ENCODE measurements at places on chromosomes 1 and 21.

DNA sequence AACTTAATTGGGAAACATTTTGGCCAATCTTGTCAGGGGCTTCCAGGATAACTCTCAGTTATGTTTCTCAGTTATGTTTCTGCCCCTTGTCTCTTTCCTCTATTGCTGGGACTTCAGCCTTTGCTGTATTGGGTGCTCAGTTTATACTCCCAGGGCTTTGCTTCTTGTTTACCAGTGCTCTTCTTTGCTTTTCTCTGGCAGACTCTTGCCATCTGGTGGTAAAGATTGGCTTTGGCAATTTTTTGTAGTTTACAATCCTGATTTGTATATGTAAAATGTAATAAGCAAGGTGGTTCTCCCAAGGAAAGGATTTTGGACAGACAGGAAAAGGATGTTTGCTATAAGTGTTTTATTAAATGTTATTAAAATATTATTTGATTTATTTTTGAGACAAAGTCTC lies 37.9 kb downstream of the FABP3 start:
- DNase-seq, result peak; percentile 45

DNA sequence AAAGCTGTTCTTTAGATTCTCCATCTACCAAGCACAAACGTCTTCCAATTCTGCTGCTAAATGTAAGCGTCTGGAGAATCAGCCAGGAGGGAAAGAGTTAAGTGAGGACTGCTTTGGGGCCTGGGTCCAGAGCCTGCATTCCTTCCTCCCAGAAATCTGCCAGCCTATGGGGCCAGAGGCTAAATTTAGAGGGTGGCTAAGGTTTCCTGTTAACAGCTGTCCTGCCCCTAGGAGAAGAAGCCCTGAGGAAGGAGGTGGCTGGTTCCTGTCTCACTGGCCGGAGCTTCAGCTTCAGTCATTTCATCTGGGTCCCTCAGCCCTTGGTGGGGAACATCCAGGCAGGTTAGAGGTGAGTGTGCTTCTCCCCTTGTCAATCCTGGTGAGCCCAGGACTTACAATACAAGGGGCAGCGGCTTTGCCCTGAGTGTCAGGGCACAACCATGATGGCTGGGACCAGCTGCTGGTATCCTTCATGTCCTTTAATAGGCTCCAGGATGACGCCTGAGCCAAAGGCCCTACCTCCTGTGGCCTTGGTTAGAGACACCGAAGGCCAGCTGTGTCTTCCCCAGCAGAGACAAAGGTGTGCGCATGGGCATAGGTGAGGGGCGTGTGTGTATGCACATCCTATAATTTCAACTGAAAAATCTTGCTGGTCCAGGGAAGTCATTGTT lies at the start of gene STYXL2:
Gene STYXL2, plus strand, starts transcription at position 230 of the 671 bp plus-strand sequence. CDS start 775 bp downstream, outside the sequence.
- DNase-seq, result no peak

DNA sequence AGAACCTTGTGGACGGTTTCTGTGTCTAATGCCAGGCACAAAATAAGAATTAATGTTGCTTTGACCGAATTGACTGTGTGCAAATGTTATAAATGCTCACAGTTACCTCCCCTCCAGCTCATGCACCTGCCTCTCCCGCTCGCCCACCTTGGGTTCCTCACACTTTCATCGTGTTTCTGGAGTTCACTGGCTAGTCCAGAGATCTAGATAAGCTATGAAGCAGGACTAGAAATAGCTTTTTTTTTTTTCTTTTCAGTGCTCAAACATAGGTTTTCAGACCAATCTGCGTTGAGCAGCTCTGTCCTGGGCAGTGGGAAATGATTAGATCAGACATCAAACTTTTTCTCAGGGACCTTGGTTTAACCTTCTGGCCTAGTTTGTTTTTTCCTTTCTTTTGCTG lies 11.1 kb downstream of the TENT5C start:
- DNase-seq, result no peak

- DNase-seq, result no peak
These were observed 889.0 kb upstream of the ADGRL4 start for GRCh38 chr1:79895573-79895972.

DNA sequence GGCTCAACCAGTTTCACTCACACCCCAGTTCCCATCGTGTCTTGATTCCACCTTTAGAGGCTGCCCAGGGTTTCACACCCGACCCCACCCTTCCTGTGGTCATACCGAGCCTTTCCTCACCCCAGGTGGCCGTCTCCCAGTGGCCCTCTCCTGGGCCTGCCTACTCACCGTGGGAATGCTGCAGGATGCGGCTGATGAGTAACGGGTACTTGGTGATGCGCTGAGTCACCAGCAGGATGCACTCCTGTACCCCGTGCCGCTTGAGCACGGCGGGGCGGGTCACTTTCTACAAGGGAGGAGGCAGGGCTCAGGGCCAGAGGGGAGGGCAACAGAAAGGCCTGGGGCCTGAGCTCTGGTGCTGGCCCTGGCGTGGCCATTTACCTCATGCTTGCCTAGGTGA lies 16.4 kb downstream of the ARHGEF2 start:
- DNase-seq, result no peak

- no peak for DNase-seq
These were observed 182.1 kb upstream of the DAB1 start for GRCh38 chr1:57605933-57606332.

GRCh38 chr1:243723458-243724043 lies 126.5 kb downstream of the AKT3 start:
- DNase-seq, result no peak

DNA sequence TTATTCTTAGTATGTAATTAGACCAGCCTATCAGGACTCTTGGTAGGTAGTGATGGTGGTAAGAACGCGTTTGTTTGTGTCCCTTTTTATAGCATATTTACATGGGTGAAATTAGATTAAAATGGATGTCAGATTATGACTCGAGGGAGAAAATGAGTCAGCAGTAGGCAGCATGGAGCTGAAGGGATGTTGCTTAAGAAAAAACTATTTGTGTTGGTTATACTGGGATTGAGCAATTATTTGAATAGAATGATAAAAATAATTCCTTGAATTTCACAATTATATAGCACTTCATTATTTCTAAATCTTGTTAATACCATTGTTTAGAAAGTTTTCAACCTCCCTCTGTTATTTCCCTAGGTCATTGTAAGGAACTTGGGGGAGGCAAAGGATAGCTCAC lies 348.8 kb downstream of the RYR2 start:
- no peak for DNase-seq

DNA sequence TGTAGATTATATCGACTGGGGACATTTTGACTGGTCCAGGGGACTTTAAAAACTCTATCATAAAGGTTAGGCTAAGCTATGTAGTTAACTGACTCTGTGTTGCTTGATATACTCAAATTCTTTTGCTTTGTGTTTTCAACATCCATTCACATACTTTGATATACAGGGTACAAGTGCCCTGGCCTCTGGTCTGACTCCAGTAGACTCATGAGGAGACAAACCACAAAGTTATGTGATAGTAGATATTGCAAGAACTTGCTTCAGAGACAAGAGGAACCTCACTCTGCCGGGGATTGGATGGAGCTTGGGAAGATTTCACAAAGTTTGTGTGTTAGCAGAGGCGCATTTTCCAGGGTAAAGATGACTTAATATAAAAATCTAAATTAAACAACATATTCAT lies 1.3 kb downstream of the GORAB start:
- no peak for DNase-seq

GRCh38 chr21:9735421-9735961 lies 785.9 kb upstream of the TPTE start:
- DNase-seq, result no peak

GRCh38 chr1:217889401-217889800 lies 258.3 kb downstream of the SPATA17 start:
- no peak for DNase-seq

DNA sequence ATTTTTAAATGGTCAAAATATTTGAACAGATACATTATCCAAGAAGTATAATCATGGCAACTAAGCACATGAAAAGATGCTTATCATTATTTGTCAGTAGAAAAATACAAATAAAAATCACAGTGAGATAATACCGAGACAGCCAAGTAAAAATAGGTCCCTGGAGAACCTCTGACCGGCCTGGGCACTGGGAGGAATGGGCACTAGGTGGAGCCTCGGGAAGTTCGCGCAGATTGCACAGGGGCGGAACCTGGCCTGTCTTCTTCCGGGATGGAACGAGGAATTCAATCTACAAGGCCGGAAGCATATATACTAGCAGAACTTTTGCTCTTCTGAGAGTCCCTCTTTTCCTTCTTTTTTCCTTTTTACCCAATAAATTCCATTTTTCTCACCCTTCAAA lies 148.5 kb upstream of the CHRM3 start:
- no peak for DNase-seq

GRCh38 chr1:162847839-162848453 lies 13.0 kb downstream of the CCDC190 start:
- peak; percentile 55 for DNase-seq

DNA sequence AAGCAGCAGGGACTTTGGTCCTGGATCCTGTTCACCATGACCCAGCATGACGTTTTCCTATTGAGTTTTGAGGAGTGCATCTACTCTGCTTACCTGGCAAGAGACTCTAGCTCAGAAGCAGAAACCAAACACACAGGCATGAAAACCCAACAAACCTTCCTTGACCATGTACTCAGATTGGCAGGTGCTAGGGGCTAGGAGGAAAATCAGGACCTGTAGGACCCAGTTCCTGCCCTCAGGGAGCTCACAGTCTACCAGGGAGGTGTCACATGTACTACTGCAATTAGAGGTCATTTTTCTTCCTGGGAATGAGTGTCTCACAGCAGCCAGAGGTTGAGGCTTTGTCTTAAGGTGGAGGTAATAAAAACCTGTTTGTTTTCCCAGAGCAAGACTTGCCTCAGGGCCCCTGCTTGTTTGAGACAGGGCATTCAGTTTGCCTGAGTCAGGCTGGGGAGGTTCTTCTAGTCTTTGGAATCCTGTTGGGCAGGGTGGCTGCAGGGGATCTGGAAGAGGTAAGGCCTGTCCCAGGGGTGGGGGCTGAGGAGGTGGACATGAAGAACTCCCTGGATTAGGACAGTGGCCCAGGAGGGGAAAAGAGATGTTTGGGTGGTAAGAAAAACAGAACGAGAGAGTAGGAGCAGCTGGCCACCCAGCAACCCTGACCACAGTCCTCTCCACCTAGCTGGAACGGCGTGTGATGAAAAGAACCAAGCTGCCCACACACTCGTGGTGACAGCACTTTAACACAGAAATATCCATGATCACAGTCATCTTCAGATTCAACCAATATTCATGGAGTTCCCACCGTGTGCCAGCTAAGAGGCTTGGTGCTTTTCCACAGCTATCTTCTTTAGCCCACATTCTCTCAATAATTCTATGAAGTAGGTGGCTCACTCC lies 30.8 kb downstream of the IER5 start:
- DNase-seq, result no peak

- DNase-seq, result no peak
These were observed 53.0 kb upstream of the CPLANE2 start for GRCh38 chr1:16289959-16290358.

GRCh38 chr21:27526451-27526850 lies 559.6 kb upstream of the ADAMTS5 start:
- DNase-seq, result no peak

GRCh38 chr1:44239961-44240371 lies 26.7 kb downstream of the DMAP1 start:
- DNase-seq, result no peak

DNA sequence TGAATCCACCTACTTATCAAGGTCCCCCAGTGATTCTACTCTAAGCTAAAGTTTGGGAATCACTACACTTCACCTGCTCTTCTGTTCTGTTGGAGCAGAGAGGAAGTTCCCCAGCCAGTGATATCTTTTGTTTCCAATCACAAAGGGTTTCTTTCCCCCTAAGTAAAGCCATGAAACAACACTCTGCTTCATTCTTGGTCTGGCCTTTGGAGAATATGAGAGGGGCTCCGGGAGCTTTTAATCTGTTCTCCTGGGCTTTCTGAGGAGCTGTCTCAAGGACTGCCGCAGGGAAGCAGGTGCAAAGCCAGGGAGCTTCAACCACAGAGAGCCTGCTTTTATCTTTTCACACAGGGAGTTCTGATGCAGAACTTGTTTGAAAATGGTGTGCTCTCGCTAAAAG lies 10.1 kb upstream of the SLAMF9 start:
- DNase-seq, result no peak

GRCh38 chr1:178052650-178053461 lies 41.0 kb upstream of the RASAL2 start:
- no peak for DNase-seq

- DNase-seq, result no peak
These were observed 52.1 kb upstream of the ERRFI1 start for GRCh38 chr1:8078176-8078671.

DNA sequence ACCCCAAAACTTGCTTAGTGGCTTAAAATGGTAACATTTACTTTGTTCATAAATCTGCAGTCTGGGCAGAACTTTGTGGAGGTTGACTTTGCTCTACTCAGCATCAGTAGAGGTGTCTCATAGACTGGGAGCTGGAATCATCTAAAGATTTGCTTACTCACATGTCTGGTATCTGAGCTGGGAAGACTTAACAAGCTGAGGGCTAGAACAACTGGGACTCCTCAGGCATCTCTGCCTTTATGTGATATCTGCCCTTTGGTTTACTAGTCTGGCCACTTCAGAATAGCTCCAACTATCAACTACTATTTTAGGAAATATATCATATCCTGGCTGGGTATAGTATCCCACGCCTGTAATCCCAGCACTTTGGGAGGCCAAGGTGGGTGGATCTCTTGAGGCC lies 82.5 kb downstream of the C4BPA start:
- no peak for DNase-seq

DNA sequence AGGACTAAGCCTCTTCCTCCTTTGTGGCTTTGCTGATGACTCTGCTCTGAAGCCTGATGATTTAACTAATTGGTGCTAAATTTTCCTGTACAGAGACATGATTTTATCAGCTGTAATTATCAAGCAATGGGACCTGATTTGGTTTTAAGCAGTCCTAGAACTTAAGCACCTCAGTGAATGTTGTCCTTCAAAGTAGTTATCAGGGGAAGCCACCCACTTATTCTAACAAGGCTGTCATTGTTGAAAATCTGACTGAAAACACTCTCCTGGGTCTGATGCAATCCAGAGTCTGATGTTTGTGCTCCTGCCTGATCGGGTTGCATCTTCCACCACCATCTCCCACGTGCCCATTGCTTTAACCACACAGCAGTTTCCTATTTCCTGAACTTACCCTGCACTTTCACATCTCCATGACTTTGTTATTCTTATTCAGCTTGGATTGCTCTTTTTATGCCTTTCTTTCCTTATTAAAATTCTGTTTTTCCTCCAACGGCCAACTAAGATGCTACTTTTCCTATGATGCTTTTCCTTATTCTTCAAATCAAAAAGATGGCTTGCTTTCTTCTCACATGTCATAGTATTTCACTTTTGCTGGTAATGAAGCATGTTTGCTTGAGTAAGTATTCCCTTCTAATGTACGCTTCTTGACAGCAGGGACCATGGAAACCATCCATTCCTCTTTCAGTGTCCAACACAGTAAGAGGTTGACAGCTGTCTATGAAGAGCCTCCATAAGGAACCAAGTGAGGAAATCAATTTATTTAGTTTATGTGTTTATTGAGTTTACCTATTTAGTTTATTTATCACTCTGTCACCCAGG lies 55.0 kb downstream of the S1PR1 start:
- no peak for DNase-seq

- peak; percentile 35 for DNase-seq
These were observed at the start of gene DOP1B for GRCh38 chr21:36156815-36157670. Gene DOP1B (plus strand): TSS chr21:36156824. CDS start chr21:36164734, 7,910 bp downstream.

GRCh38 chr1:223010582-223011504 lies 132.2 kb downstream of the TLR5 start:
- no peak for DNase-seq

GRCh38 chr1:202351725-202352124 lies 3.2 kb downstream of the PPP1R12B start:
- no peak for DNase-seq

All from germinal center (tissue), 1 donor.